ENCODE measurements at places on chromosomes 3 and 15. TPM values are rescaled to one million over a fixed set of nuclear protein-coding genes. Genes with fewer than 3 reads are reported as not detected.

DNA sequence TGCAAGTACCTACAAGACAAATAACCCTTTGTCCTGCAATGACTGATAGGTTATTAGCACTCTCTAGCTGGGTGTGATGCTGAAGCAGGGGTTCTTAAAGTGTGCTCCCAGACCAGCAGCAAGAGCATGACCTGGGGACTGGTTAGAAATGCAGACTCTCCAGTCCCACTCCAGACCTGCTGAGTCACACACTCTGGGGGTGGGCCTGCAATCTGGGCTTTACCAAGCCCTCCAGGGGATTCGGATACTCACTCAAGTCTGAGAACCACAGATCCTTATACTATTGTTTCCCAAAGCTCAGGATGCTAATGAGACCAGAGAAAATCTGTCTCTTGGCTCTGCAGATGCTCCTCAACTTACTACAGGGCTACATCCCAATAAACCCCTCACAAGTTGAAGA is 142.1 kb upstream of the RAD18 start:
- DNase-seq, result no peak
- no peaks in the 10 kb centered on the region for H3K27me3 ChIP-seq
- no peaks in the 10 kb centered on the region for H3K4me1 ChIP-seq
- no peaks in the 10 kb centered on the region for H3K36me3 ChIP-seq
- no peak overlapping the region for H3K27ac ChIP-seq

The NAALADL2 gene
- 9.7 TPM for total RNA-seq

The IGF1R gene
- 100 TPM for total RNA-seq

- peaks cover 26% of the 10 kb centered on the region for H3K36me3 ChIP-seq
- no peak overlapping the region for H3K4me3 ChIP-seq
- peaks cover 25% of the 10 kb centered on the region for H3K4me1 ChIP-seq
- H3K27ac ChIP-seq, result peak overlapping the region; percentile 4
- no peaks in the 10 kb centered on the region for H3K27me3 ChIP-seq
- no peak for DNase-seq
These were observed 327.4 kb upstream of the LRRFIP2 start for GRCh38 chr3:37501571-37502313.

The ITIH4 gene
- 3.9 TPM for total RNA-seq

GRCh38 chr3:71264840-71265239 is 318.7 kb downstream of the FOXP1 start:
- H3K27ac ChIP-seq, result peak overlapping the region; percentile 47
- H3K27me3 ChIP-seq, result no peaks in the 10 kb centered on the region
- H3K4me3 ChIP-seq, result no peak overlapping the region
- H3K4me1 ChIP-seq, result peaks cover 21% of the 10 kb centered on the region

The GUCA1C gene
- not detected for total RNA-seq

Measured in thyroid gland (tissue), 4 donors.